ENCODE measurements at places on chromosomes 12 and 14.

- no peak for DNase-seq
These were observed 52.3 kb downstream of the MVK start for GRCh38 chr12:109625749-109626377.

DNA sequence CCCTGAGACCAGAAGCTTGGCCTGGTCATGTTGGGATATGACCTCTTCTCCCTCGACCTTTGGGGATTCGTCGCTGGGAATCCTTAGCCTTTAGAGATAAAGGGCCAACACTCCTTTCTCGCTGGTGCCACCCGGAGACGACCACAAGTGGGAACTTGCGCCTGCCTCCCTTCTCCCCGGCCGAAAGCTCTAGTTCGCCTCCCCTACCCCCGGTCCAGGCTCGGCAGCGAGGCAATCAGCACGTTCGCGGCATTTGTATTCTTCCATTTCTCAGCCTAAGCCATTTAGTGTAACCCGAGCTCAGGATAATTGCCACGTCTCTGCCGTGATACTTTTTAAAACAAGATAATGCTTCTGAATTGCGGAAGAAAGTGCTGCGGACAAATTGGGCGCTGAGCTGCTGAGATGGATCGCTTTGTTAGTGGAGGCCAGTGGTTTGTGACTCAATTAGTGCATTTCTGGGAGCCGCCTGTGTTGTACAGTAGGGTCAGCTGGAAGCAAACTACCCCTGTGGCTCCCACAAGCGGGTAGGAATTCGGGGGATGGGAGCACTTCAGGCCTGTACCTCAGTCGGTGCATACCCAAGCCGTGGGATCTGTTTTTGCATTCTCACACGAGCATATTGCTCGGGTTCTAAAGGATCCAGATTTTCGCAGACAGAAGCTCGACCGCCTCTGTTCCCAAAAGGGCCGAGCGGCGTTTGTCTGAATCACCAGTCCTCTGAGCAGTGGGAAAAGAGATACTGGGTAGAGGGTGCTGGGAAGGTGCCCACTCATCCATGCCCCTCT, 6.8 kb upstream of the SIX1 start:
- DNase-seq = no peak

DNA sequence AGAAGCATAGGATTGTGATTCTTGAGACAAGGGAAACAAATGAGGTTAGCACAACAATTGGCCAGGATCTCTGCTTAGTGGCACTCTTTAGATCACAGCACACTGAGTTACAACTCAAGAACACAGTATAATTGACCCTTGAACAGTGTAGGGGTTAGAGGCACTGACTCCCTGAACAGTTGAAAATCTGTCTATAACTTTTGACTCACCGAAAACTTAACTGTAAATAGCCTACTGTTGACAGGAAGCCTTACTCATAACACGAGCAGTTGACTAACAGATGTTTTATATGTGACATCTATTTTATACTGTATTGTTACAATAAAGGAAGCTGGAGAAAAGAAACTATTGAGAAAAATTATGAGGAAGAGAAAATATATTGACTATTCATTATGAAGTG, 296.1 kb downstream of the RERGL start:
- no peak for DNase-seq

- no peak for DNase-seq
These were observed 236.3 kb upstream of the NAV3 start for GRCh38 chr12:77594366-77594765.

- DNase-seq = no peak
These were observed 92.5 kb downstream of the DPF3 start for GRCh38 chr14:72801381-72801812.

- no peak for DNase-seq
These were observed 63.0 kb upstream of the BCL2L14 start for GRCh38 chr12:12007713-12008231.

GRCh38 chr12:123391546-123392343, 7.8 kb downstream of the KMT5A start:
- DNase-seq = no peak

DNA sequence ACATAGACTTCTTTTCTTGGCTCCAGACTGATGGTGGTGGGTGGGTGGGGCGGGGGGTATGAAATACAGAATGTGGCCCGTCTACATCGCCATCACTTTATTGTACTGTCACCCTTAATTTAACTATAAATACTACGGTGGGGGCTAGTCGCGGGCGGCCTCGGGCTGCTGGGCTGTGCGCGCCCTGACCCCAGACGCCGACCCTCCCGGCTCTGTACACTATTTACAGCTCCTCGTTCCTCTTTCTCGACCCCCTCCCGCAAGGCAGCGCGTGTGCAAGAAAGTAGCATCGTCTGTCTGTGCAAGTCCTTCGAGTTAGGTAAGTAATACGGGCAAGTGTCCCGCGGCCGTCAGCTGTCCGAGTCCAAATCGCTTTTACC, 1.8 kb downstream of the GSC start:
- DNase-seq = no peak
